AML-193 (cell line): ENCODE measurements at places on chromosomes 2 and 18.

DNA sequence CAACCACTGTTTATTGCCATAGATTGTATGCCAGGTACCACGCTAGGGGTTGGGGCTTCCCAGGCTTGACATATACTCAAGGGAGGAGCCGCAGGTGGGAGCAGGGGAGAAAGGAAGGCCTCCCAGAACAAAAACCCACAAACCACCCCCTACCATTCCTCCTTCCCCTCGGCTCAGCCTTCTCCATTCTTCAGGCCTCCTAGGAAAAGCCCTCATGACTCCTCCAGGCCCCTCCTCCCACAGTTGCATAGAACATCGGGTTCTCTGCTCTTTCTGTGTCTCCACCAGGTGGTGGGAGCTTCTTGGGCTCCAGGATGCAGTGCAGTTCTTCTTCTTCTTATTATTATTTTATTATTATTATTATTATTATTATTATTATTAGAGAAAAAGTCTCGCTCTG is 80.3 kb downstream of the ZFP36L2 start:
- DNase-seq: no peak

DNA sequence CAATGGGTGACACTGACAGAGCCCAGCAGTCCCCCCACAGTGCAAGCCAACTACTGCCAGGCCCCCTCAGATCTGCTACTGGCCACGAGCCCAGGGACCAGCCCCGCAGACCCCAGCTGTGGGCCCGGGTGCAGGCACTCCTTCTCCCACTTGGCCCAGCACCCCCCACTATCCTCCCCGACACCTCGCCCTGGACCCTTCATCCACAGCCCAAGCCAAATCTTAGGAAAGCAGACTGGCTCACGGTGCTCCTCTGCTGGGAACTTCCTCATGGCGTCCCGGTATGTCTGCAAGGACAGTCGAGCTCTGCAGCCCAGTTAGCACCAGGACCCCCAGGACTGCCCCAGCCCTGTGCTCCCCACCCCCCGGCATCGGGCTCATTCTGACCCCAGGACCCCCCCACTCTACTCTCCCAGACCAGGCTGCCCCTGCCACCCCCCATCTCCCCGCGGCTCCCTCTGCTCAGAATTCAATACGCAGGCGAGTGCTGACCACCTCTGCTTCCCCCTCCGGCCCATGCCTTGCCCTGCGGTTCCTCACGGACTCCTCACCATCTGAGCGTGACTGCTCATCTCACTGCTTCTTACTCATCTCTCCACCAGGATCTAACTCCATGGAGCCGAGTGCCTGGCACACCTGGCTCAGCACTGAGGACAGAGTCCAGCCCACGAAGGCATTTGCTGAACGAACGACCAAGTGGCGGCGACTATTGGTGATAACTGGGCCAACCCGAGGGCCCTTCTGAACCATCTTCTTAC is 85.7 kb downstream of the PXDN start:
- no peak for DNase-seq

DNA sequence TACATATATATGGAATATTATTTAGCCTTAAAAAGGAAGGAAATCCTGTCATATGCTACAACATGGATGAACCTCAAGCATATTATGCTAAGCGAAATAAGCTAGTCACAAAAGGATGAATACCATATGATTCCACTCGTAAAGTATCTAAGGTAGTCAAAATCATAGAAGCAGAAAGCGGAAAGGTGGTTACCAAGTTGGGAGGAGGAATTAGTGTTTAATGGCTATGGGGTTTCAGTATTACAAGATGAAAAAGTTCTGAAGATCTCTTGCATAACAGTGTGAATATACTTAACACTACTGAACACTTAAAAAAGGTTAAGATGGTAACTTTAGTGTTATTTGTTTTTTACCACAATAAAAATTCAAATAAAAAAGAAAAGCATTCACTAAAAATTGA is 99.0 kb downstream of the MGAT5 start:
- no peak for DNase-seq

- DNase-seq: no peak
Measured at GRCh38 chr18:59481436-59481835, 122.4 kb upstream of the LMAN1 start.

GRCh38 chr2:12589802-12590320 is 126.9 kb upstream of the TRIB2 start:
- DNase-seq: no peak

DNA sequence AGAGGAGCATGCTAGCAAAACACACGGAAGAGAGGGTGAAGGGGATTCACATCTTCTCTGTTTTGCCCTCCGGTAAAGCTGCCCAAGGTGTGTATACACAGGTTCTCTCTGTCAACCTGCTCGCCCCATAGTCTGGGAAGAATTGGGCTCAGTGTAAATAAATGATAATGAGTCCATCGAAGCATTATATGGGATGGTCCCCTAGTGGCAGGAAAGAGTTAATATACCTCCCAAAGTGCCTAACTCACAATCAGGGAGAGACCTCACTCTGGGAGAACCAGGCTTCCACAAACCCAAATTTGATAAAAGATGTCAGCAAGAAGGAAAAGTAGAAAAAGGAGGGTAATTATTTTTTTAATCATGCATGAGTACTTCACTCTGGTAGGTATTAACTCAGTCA is 262.2 kb upstream of the ZNF521 start:
- DNase-seq: no peak
